ENCODE measurements at places on chromosomes 5 and 9.

- DNase-seq = no peak
These were observed 23.6 kb upstream of the PDE4D start for GRCh38 chr5:59917121-59917520.

DNA sequence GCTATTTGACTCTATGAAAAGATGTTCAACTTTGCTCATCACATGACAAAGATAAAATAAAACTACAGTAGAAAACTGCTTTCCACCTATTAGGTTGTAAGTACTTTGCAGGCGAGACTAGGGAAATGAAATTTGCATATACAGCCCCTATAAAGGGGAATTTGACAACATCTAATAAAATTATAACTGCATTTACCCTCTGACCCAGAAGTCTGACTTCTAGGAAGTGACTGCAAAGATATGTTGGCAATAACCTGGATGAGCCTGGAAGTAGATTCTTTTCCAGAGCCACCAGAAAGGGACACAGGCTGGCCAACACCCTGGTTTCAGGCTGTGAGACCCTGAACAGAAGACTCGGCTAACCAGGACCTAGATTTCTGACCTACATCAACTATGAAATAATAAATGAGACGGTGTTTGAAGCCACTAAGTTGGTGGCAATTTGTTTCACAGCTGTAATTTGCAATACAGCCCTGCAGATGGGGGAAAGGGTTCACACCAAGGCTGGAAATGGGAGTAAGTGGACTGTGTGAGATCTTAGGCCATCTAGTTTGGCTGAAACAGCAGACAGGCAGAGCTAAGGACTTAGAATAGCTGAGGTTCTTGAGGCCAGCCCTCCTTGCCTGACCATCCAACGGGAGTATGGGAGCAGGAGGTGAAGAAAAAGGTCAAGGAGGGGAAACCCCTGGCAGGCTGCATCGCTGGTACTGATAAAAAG, 106.6 kb downstream of the SIL1 start:
- no peak for DNase-seq

GRCh38 chr5:58201922-58202648, 257.8 kb downstream of the PLK2 start:
- no peak for DNase-seq

- DNase-seq = no peak
These were observed 1.5 kb upstream of the SEMA5A start for GRCh38 chr5:9547122-9547947.

DNA sequence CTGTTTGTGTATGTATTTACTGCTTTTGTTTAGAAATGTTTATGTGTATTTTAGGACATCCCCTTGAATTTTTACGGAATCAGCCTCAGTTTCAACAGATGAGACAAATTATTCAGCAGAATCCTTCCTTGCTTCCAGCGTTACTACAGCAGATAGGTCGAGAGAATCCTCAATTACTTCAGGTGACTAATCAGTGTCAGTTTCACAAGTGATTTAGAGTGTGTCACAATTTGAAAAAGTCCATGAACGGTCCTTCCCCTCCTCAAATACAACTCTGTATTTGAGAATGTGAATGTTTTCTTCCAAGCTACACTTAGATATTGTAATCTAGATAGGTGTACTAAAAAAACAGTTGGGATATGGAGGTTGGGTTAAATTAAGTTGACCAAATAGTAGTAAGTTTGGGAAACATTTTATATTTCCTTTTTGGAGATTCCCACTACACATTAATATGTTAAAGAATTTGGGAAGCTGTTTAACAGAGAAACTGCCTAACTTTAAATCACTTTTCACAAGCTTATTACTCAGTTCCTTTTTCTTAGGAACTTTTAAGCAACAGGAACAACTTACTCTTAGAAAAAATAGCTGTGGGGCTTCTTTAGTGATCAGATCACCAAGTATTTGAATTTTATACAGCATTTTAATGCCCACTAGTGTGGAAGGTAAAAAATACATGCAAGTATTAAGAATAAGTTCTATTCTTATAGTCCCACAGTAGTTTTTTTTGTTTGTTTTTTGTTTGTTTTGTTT, 40.9 kb downstream of the RAD23B start:
- no peak for DNase-seq

DNA sequence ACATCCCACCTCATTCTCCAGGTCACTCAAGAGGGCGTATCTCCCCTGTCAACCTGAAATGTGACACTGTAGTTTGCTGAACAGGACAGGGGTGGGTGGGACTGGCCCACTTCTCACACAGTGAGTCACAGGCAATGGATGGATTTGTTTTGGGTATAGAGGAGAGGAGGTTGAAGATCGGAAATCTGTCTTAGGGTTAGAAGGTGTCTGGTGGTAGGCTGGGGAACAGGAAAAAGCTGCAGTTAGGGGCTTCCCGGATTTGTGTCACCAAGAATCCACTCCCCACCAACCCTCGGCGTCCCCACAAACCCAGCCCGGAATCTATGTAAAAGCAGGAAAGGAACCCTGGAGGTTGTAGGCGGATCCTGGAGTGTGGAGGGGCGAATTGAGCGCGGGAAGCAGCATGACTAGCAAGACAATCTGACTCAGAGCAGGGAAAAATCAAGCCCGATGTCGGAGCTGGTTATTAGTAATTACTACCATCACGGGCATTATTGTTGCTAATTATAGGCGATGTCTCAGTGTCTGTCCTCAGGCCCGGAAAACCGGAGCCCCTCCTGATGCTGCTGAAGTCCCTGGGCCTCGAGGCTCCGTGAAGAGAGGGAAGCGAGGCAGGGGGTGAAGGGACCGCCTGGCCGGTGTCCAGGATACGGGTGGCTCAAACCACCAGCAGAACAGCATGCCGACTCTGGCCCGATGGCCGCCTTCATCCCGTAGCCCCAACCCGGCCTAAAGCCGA, 1.7 kb upstream of the IRX1 start:
- DNase-seq = no peak

- no peak for DNase-seq
These were observed 72.1 kb upstream of the CHD1 start for GRCh38 chr5:99000876-99001275.

DNA sequence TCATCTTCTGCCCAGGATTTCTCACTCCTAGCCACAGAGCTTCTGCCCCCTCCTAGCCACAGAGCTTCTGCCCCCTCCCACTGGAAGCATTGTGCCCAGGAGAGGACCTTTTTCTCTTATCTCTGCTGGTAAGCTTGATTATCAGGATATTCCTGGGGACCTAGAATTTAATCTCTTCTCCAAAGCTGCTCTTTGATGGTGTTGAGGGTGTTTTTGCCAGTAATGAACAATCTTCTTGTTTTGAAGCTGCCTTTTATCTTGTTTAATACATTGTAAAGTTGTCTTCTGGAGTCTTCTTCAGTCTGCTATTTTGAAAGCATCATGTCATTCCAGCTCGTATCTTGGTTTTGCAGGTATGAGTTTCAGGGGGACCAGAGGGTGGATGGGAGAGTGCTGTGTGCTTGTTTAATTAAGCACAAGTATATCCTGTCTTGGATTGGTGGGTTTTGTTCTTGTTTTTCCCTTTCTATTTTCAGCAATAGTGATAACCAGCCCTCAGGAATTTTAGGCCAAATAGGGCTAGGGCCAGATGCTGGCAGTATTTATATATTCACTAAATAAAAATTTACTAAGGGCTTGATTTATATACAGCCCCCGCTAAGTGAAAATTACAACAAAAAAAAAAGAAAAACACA, 214.0 kb upstream of the DMRT1 start:
- DNase-seq = no peak

DNA sequence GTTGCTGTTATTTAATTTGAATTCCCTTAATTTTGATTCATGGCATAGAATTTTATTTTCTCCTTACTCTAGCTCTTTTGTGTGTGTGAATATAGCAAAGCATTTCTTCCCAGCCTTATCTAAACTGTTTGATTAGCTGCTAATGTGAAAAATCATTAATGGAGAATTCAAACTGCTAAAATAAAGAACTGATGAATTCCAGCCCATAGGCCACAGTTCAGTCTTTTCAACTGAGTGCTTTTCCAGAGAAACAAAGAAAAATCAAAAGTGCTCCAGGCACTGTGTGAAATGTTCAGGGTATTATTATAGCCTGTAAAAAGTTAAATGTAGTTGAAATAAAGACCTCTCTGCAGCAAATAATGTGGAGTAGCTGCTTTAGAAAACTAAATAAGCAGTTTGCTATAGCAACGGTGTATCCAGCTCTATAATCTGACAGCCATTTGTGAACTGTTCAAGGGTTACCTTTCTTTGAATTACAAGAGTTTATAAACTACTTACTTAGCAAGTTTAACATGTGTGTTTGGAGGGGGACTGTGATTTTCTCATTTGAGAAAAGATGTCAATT, 123.8 kb downstream of the GIN1 start:
- DNase-seq = no peak

DNA sequence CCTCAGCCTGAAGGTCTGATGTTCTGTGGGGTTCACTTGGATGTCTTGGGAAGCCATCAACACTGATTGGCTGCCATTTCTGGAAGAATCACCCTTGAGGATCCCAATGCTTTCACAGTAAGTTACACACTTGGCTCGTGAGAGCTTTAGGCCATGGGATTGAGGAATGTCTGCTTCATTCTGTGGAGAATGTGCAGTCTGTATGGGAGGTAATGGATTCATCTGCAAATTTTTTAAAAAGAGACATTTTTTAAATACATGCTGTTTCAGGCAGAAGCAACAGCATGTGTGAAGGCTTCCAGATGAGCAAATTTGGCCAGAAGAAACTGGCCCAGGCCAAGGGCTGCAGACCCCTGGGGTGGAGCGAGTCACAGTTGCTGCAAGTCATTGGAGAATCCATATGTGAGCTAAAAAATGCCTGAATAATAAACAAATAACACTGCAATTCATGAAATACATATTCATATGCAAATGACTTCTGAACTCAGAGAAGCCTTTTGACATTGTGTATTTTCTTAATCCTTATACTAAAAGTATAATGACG, 146.3 kb upstream of the RASEF start:
- no peak for DNase-seq

DNA sequence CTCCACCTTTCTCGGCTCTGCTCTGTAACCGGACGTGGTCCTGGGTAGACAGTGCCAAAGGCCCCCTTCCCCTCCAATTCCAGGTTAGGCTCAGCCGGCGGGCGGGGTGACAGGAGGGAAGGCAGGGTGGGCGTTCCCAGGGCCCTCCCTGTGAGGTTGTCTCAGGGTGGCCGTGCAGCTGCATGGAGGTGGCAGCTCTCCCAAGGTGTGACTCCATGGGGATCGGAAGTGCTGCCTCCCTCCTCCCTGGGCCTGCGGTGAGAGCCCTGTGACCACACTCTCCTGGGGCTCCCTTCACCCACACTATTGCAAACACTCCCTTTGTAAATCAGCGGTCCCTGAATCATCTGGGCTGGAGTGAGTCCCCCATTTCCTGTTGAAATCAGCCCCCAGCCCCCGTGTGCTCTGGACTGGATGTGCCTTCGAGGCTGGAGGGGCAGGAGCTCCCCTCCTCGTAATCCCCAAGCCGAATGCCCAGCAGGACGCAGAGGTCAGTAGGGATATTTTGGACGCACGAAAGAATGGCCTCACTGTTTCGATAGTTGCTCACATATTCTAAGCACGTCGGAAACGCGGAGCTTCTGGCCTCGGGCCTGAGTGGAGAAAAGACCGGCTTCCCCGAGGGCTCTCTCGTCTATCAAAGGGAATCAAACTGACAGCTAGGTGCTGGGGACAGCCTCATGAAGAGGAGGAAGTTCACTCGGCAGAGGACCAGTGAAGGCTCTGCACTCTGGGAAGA, 107.6 kb upstream of the COL5A1 start:
- DNase-seq = no peak

- DNase-seq = no peak
These were observed 33.8 kb upstream of the PANK3 start for GRCh38 chr5:168612996-168613395.

DNA sequence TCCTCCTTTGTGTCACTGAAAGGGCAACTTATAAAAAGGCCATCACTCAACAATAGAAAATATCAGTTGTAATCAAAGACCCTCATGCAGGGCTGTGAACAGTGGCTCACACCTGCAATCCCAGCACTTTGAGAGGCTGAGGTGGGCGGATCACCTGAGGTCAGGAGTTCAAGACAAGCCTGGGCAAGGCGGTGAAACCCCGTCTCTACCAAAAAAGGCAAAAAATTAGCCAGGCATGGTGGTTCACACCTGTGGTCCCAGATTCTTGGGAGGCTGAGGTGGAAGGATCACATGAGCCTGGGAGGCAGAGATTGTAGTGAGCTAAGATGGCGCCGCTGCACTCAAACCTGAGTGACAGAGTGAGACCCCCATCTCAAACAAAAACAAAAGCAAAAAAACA, 24.7 kb downstream of the GLDC start:
- DNase-seq = no peak

DNA sequence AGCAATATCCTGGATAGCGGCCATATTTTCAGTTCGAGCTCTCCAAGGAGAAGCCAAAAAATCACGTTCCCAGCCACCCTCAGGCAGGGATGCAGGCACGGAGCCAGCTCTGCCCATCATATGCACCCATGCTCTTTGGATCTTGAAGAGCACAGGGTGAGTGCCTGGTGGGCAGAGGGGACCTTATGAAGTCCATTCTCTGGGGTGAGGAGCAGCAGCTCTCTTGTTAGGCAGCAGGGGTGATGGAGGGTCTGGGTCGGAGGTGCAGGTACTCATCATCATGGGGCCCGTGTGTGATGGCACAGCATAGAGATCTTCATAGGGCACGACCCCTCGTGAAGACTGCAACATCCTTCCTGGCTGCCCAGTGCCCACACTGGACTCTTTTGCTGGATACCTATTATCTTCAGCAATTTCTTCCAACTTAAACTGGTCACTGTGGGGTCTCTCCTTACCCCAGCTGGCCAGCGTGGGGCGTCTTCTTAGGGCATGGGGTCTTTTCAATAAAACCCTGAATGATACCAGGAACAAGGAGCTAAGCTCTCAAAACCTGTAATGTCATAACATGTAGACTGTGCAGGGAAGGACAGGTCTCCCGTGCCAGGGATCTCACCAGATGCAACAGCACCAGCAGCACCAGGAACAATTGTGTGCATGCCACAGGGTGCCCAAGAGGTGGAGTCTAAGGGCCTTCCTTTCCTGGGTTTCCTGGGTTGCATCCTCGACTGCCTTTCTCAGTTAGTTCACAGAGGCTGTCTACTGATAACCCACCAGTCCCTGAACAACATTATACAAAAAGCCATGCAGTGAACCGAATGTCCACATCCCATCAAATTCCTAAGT, 165.0 kb downstream of the TENT4A start:
- DNase-seq = no peak

DNA sequence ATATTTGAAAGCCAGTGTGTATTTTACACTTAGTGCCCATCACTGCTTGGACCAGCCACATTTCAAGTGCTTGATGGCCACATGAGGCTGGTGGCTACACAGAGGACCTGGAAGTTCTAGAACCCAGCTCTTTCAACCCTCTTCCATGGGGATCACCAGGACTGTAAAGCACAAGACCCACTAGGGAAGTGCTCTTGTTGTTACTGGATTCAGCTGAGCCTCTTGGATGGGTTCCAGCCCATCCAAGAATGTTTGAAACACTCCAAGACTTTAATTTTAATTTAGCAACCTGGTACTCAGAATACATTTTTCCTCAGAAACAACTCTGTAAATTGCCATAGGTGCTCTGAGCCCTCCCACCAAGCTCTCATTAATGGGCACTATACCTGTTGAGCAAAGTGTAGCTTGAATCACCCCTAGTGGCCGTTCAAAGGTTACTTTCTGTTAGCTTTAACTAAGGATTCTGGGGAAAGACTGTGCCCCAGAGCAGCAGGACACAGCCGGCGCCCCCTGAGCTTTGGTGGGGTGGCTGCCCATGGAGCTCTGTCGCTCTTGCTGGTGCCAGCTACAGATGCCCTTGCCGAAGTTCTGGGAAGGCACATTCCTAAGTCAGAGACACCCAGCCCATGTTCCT, 212.4 kb downstream of the HSD17B3 start:
- no peak for DNase-seq

GRCh38 chr5:98461485-98461884, 312.0 kb upstream of the RGMB start:
- DNase-seq = no peak

GRCh38 chr5:34507933-34508332, 148.2 kb upstream of the RAI14 start:
- no peak for DNase-seq
